GM12892 (cell line): ENCODE measurements at places on chromosomes 7 and 10.

GRCh38 chr10:75663947-75664664, 232.7 kb downstream of the LRMDA start:
- DNase-seq: no peak

- no peak for DNase-seq
Measured at GRCh38 chr7:151699147-151699927, 177.6 kb downstream of the PRKAG2 start.

- no peak for DNase-seq
Measured at GRCh38 chr7:54841772-54842697, 83.0 kb upstream of the SEC61G start.

- no peak for DNase-seq
Measured at GRCh38 chr7:112571852-112572607, 91.2 kb downstream of the LSMEM1 start.
